NCI-H69 (cell line): ENCODE measurements at places on chromosomes 16 and 17.
A peak's percentile ranks its signal among the peaks of the same experiment; 100 is the strongest.

GRCh38 chr17:82112914-82113311 lies 14.9 kb upstream of the FASN start:
- DNase-seq, result no peak

DNA sequence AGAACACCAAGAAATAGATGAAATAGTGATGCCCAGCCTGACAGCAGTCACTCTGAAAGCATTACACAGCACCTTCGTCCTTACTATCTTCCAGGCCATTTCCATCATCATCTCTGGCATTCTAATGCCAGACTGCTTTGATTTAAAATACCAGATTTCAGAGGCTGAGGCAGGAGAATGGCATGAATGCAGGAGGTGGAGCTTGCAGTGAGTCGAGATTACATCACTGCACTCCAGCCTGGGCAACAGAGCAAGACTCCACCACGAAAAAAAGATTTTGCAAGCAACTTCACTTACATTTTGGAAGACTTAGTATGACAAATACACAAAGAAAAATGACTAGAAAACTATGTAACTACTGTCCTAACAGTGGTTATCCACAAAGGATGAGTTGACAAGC lies 244.0 kb downstream of the CPPED1 start:
- no peak for DNase-seq

GRCh38 chr17:21029036-21029435 lies 13.8 kb downstream of the USP22 start:
- DNase-seq, result no peak

GRCh38 chr16:17026600-17027242 lies 444.0 kb downstream of the XYLT1 start:
- no peak for DNase-seq

DNA sequence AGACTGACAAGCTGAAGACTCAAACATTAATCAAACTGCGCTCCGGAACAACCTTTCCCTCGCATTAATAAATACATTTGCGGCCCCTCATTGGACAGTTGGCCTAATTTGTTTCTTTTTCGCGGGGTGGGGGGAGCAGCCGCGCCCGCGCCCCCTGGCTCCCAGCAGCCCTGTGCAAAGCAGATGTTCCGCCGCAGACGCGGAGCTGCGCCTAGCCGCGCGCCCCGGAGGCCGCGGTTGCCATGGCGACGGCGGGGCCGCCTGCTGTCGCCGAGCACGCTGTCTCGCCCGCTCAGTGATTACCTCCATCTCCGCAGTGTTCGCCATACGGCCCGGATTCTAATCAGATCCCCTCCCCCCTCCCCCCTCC lies 25.5 kb downstream of the COPZ2 start:
- peak; percentile 99 for DNase-seq

GRCh38 chr16:66131156-66131807 lies 235.2 kb upstream of the CDH5 start:
- no peak for DNase-seq

DNA sequence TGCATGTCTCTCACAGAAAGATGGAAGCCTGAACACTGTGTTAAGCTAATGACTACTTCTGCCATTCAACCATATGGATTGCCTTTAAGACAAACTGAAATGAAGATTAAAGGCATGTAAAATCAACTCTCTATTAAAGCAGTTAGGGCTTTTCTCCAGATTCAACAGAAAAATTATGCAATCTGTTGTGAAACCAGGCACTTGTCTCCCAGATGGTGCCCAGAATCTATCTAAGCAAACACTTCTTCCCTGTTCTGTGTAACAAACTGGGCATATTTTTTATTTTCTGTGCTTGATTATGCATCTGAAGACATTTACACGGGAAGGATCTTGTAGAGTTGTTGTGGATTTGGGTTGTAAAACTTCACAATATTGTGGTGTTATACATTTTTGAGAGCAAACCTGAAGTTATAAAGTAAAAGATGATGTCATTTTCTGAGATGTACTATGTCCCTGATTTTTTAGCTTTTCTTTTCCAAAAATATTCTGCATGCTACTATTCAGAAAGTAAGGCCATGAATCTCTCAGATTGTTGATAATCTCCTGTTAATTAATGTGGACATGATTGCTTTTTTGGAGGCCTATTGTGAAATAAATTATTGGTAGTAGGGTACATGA lies 1550.3 kb downstream of the CDH8 start:
- DNase-seq, result no peak

- DNase-seq, result no peak
Measured at GRCh38 chr17:14427900-14428647, 127.2 kb downstream of the HS3ST3B1 start.

- no peak for DNase-seq
Measured at GRCh38 chr16:23768581-23768980, 13.8 kb downstream of the CHP2 start.

DNA sequence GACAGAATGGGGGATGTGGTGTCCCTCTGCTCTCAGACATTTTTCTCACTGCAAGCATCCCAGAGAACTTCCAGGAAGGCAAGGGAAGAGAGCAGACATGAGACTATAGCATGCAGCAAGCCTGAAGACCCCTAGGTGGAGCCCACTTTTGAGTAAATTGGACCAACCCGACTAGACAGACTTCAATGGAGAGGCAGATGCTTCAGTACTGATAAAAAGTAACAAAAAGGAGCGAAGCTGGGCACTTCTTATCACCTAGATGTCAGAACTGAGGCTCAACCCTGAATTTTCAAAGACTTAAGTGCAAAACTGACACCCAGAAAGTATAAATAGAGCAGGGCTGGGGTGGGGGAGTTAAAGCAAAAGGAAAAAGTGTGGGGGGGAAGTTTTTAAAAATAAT lies 130.8 kb downstream of the PMP22 start:
- DNase-seq, result peak; percentile 8

DNA sequence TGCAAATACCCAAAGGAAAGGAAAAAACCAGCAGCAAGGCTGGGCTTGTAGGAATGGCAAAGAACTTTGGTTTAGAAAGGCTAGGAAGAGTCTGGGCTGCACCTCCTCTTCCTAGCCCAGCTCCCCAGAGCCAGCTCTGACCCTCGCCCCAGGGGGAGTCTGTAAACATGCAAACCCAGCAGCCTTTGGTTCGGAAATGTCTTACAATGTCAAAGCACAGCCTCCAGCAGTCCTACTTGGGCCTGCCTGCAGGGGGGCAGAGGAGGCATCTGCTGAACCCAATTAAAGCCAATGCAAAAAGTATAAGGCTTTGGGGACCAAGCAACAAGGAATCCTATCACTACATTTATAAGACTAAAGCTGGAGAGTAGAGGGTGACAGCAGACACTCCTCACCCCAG lies 5.0 kb upstream of the FTSJ3 start:
- no peak for DNase-seq

GRCh38 chr16:143456-143855 lies 5.0 kb upstream of the NPRL3 start:
- no peak for DNase-seq

DNA sequence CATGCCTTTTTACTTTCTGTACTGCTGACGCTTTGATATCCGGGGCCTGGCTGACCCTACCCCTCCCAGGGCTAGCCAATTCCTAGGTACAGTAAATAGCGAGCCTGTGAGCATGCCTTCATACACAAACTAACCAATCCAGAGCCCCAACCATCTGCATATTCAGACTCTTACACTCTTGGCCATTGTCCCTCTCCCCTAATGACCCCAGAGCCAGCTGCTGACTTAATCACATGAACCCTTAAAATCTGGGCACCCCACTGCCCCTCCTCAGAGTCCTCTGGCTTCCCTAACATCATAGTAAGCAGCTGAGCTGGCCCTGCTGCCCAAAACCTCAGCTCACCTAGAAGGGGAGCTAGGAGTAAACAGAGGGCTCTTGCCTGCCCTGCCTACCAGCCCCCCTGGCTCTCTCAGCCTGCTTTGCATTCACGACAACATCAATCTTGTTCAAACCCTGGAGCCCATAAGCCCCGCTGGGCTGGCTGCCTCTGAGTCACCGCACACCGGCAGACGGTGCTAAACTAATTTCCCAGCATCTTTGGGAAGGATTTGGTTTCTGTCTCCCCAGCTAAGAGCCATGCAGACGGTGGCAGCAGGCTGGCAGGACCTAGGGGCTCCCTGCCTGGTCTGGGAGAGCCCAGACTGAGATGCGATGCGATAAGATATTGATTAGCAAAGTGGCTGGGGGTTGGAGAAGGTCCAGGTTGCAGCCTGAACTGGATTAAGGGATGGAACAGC lies 63.2 kb downstream of the CLEC19A start:
- DNase-seq, result peak; percentile 89

DNA sequence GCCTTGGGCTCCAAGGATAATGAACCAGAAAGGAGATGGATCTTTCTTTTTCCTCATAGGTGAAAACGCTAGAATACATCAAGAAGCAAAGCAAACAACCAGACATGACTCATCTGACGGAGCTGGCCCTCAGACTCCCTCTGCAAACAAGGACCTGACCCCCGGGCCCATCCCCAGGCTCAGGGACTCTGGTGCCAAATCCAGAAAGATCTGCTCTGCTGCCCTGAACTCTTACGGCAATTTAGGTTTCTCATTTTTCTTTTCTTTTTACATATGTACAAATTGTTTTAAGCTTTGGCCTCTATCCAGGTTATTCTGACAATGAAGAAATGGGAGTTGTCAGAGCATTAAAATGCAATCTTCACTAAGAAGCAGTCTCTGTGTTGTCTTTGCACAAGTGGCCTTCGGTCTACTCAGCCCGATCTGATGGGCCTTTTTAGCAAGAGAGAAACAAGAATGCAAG lies 17.7 kb downstream of the KNOP1 start:
- peak; percentile 93 for DNase-seq

- DNase-seq, result no peak
Measured at GRCh38 chr16:66899310-66899944, 19.1 kb downstream of the PDP2 start.

- DNase-seq, result no peak
Measured at GRCh38 chr16:22357635-22357971, 16.8 kb downstream of the CDR2 start.

DNA sequence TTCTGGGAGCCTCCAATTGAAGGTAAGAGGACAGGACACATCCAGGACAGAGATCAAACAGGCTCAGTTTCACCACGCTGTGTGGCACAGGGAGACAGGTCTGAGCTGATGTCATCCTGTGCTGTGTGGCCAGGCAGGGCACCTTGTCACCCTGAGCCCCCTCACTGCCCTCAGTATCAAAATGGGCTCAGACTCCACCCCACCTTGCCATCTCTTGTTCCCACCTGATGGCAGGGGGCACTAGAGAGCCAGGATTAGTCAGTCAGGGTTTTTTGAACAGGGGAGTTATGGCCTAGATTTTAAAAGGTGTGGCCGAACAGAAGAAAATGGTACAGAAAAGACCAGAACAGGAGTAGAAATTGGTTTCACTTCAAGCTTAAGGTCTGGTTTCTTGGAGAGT lies 2.6 kb downstream of the KAT2A start:
- peak; percentile 58 for DNase-seq

DNA sequence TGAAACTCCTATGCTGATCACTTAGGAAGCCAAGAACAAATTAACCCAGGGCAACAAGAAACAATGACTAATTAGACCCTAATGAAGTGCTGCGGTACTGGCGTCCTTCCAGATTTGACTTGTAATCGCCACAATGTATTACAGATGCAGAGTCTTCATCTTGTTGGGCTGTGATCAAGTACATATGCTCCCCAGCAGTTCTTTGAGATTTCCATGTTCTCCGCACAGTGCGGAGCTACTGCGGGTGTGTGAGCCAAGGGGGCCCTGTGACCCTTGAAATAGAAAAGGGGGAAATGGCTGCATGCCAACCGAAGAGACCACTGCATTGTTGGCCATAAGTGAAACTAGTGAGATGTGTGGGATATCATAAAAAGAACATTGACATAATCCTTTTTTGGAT lies 469.9 kb downstream of the MAF start:
- DNase-seq, result peak; percentile 36

- DNase-seq, result no peak
Measured at GRCh38 chr16:75794426-75794825, 68.1 kb upstream of the CPHXL start.

DNA sequence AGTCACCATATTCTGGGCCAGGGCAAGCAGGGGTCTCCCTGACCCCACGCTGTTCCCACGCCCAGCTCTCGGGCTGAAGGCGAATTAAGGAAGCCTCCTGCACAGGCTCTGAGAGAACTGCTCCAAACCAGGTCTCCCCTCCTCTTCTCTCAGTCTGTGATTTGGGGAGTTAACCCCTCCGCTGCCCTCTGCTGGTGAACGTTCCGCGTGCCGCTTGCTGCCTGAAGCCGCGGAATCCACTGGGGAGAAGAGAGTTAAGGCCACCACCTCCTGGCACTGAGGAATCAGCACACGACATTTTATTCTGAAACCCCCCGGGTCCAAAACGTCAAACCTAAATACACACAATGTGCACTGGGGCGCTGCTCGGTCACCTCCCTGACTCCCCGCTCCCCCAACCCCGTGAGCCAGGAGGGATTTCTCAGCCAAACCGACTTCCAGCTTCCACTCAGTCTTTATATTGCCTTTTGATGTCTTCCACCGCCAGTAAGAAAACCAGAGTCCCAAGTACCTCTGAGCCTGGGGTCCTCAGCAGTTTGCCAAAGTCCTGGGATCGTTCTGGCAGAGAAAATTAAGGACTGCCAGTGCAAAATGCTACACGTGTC lies 54.4 kb upstream of the RCVRN start:
- DNase-seq, result peak; percentile 3

GRCh38 chr17:9537177-9537776 lies 38.3 kb downstream of the STX8 start:
- DNase-seq, result no peak

DNA sequence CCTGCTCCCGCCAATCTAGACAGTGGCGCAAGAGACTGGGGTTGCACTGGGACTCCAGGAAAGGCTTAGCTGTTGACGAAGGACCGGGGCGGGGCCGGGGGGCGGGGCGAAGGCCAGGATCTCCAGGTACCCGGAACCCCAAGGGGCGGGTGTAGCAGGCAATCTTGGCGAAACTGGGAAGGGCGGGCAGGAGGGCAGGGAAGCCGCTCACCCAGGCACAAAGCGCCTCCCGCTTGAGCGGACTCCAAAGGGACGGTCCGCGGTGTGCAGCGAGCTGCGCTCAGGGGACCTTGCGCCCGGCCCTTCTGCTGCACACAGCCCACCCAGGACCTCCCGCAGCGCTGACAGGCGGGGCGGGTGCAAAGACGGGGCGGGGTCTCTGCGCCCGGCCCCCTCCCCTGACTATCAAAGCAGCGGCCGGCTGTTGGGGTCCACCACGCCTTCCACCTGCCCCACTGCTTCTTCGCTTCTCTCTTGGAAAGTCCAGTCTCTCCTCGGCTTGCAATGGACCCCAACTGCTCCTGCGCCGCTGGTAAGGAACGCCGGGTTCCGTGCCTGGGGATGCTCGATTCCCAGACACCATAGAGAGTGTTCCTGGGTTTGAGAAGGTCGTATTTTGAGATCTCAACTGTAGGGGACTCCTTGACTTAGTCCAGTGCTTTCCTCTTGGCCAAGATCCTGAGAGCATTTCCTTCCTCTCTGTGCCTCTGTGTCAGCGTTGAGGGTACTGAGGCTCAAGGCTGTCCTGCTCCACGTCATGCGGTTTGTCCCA lies at the start of gene MT1F:
MT1F (plus strand) TSS at position 405 of the 772 bp plus-strand sequence; CDS start at position 505, 100 bp downstream.
- DNase-seq, result peak; percentile 77

GRCh38 chr17:15287538-15288267 lies 22.6 kb upstream of the PMP22 start:
- no peak for DNase-seq

- peak; percentile 58 for DNase-seq
Measured at GRCh38 chr17:59746849-59747445, 39.5 kb downstream of the VMP1 start.
